Posterior vena cava (tissue), 2 donors: ENCODE measurements at places on chromosomes 13 and 19. TPM values are rescaled to one million over a fixed set of nuclear protein-coding genes. Genes with fewer than 3 reads are reported as not detected.

GRCh38 chr19:41795031-41795461, 1.3 kb upstream of the CEACAM3 start:
- DNase-seq: no peak

DNA sequence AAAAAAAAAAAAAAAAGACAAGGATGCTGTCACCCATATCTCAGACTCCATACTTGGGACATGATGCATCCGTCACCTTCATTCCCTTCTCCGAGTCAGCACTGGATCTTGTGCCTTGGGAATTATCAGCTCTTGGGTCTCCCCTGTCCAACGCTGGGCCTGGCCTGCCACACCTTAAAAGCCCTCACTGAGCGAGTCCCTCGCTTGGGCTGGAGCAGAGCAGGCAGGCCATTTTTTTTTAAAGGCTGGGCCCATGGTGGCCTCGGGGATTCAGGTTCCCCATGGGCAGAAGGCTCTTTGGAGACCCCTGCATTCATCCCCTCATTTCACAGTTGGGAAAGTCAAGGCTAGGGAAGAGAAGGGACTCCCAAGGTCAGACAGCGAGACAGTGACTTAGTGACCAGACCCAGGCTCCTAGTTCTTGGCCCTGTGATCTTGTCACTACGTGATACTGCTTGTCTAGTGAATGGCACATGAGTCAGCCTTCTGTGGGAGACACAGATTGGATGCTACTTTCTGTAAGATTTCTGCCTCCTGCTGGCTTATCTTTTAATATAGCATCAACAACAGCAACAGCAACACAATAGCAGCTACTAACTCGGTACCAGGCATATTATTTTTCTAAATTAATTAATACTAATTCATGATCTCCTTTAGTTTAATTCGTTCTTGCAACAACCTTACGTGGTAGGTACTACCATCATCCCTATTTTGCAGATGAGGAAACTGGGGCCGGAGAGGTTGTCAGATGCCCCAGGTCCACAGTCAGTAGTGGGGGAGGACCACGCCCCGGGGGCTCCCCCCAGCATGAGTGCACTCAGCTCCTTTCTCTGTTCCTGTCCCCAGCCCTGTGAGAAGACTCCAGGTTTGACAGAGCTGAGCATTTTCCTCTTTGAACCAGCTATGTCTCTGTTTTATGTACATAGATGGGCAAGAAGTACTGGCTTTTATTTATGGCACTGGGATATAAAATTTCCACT, 27.4 kb upstream of the ZNF536 start:
- DNase-seq: peak; percentile 47

The FREM2 gene
- 0.09 TPM for total RNA-seq

The ZNF730 gene
- total RNA-seq: 0.33 TPM

The ZNF439 gene
- total RNA-seq: 5.4 TPM

- no peak for DNase-seq
Observed at GRCh38 chr13:95207769-95208366, 93.4 kb downstream of the ABCC4 start.

GRCh38 chr19:39874404-39874803, 28.2 kb upstream of the FBL start:
- no peak for DNase-seq

DNA sequence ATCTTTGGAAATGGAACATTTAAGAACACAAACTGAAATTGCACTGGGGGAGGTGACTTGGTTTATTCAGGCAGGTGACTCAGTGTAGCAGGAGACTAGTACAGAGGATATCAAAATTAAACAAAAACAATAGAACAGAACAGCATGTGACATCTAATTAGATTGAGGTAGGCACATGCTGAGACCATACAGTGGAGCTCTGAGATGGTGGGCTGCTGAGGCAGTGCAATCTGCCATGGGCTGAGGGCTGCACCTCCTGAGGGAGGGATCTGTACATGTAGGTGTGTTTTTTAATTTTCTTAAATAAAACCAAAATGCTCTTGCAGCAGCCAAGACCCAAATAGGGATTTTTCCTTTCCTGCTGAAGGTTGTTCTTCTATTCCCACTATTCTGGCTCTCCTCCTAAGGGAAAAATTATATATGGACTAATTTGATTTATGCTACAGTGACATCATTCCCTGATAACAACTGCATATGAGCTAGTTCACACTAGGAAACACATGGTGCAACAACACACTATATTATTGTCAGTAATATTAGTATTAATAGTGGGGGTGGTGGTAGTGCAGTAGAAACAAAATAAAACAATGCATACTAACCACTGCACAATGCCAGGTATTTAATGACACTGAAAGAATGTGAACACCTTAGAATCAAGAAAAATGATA, 48.0 kb downstream of the LNX2 start:
- no peak for DNase-seq

DNA sequence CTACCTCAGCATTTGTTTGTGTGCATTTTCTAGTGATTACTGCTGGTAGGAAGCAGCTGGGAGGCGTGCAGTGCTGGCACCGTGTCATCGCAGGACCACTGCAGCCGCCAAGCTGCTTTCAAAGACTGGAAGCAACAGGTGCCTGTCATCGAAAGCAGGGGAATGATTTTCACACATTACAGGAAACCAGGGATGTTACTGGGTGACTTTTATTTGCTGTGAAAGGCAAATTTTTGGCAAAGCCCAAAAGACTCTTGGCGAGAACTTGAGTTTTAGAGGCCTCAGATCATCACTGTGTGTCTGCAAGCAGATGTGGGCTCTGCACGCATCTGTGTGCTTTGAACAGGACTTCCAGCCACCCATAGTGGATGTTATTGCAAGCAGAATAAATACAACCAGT, 176.4 kb downstream of the FLT1 start:
- DNase-seq: no peak

DNA sequence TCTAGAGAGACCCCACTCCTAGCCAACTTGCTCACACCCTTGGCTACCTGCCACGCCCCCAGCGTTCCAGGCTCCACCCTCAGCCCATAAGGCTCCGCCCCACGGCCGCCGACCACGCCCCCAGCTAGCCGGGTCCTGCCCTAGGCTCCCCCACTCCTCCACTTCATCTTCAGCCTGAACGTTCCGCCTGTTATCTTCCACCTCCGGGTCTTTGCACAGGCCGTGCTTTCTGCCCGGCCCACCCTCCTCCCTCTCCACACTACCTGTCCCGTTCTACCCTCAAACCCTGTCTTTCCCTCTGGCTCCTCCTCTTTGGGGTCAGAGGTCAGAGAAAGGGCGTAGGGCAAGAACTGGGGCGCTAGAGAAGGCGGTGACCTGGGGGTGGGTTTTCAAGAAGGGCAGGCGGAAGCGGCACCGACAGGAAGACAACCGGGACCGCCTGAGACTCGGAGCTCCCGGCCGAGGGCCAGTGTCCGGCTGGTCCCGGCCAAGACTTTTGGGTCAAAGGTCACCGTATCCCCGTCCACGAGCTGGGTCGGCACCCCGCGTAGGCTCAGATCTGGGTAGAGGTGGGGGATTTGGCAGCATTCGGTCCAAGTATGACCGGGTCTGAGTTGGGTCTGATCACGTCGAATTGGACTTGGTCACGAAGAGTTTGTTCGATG, 2.2 kb downstream of the PDE4C start:
- DNase-seq: no peak

- DNase-seq: no peak
Observed at GRCh38 chr19:1417145-1417544, 9.8 kb downstream of the DAZAP1 start.

DNA sequence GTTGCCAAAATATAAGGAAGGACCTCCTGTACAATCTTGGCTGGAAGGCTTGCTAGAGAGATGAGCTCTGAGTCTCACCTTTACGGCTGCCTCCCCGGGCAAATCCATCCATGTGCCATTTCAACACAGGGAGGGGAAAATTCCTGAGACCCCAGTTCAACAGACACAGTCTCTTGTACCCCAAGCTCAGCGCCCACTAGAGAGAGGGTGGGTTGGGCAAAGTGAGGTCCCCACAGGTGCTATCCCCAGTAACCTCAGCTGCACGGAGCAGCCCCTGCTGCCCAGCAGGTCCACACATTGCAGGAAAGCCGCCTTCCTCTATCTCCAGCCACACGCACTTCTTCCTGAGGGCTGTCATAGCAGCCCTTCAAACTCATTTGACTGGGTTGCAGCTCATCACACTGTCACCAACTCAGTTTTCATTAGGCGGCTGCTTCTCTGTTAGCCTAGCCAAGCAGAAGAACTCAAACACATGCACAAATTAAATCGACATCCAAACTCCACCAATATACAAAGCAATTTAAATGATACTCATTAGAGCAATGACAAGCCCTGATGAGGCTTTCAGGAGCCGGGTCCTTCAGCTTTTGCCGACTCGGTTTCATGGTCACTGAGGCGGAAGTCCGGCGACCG, 80.4 kb downstream of the TSHZ3 start:
- DNase-seq: no peak

DNA sequence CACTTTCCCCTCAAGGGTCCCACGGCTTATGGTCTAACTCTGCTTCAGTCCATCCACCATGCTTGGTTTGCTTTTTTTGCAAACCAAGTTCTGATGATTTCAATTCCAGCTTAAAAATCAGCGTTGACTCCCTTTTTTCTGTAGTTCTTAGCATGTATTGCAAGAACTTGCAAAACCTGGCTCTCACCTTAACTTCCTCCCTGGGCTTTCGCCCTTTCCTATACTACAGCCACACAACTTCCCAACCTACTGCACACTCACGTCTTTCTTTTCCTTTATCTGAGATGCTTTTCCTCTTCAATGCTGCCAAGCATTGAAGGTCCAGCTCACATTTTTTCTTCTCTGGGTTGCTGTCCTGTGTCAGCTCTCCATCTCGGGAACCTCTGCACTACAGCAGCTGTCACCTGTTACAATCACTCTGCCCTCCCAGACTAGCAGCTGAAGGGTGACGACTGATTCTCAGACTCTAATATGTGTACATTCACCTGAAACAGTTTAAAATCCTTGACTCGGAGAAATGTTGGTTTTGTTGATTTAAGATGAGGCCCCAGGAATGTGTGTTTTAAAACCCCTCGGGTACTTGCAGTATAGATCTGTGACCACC, 143.7 kb downstream of the FREM2 start:
- DNase-seq: no peak

- DNase-seq: peak; percentile 91
Observed at GRCh38 chr19:49391581-49392399, 3.7 kb downstream of the KASH5 start.

DNA sequence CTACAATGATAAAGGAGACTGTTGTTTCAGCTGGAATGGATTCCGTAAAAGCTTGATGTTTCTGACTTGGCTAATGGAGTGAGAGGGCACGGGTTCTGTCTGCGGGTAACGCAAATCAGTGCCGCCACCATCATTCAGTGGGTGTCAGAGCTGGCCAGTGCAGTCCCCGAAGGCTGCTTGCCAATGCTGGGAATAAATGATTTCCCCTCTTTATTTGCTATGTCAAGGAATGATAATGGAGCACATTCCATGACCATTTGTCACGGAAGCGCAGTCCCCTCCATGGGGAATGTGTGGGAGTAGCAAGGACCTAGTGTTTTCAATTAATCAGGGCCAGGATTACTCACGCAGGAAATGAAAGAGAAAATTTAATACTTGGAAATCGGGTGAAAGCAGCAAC, 899.3 kb downstream of the UQCRFS1 start:
- DNase-seq: no peak

The PRSS57 gene
- not detected for total RNA-seq

The URAD gene
- not detected for total RNA-seq

DNA sequence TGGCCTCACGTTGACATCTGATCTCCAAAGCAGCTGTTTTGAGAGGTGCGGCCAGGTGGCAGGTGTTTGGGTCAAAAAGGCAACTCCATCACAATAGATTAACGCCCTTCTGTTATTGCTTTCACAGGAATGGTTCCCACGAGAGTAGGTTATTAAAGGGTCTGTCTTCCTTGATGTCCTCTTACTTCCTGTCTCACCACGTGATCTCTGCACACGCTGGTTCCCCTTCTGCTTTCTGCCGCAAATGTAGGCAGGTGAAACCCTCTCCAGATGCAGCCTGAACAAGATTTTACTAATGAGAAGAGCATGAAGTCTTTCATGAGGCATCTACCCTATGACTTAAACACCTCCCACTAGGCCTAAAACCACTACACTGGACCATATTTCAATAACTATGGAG, 22.8 kb upstream of the ZNF564 start:
- DNase-seq: no peak

DNA sequence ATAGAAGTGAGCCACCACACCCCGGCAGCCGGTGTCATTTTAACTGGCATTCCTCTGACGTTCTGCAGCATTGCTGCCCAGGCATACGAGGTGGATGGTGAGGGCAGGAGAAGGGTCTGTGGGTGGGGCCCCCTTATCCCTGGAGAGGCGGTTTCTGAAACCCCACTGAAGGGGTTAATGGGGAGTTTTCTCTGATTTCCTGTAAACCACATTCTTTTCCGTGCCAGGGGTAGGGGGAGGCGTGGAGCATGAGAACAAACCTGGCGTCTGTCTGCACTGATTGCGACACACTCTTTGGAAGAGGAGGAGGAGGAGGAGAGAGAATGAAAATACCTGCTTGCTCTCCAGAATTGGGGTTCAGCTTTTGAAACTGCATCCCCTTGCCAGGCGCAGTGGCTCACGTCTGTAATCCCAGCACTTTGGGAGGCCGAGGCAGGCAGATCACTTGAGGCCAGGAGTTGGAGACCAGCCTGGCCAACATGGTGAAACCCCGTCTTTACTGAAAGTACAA, 2.7 kb upstream of the C3 start:
- peak; percentile 79 for DNase-seq

DNA sequence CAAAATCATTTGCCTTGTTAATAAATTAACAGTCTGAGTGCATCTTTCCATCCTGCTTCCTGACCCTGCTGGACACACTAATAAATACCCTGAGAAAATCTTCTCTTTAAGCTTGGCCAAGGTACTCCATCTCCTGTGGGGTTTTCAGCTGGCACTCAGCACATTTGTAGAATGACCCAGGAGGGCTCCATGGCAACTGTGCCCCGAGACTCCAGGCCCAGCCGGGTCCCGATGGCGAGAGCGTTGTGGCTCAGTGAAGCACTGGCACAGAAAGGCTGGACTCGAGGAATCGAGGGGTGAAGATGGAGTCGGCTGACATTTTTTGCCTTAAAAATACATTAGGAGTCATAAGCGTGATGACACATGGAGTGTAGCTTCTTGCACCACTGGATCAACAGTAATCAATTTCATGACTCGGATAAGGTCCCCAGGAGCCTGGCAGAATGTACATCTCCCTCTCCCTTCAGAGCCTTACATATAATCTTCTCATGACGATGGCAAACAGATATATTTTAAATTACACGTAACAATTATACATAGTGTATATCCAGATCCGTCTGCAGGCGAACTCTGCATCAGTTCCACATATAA, 85.4 kb downstream of the SLC7A1 start:
- DNase-seq: no peak

GRCh38 chr19:45659096-45659729, 8.8 kb upstream of the GIPR start:
- no peak for DNase-seq

- no peak for DNase-seq
Observed at GRCh38 chr19:58037927-58038687, 4.3 kb downstream of the ZSCAN1 start.

The CYP2A7 gene
- not detected for total RNA-seq

DNA sequence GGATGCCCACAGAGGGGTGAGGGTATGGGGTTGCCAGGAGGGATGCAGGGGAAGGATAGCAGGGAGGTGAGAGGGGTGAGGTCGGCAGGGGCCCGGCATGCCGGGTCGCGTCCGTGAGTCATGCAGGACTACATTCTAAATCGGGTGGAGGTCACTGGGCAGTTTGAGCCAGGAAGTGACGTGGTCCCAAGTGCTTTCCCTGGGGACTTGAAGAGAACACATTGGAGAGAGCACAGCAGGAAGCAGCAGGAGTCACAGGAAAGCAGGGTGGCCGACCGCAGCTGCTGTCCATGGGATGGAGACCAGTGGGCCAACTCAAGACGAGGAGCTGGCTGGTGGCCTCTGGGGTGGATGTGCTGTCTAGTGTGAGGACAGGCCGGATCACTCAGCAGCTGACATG, 92.0 kb upstream of the WASF3 start:
- no peak for DNase-seq

The RASL11A gene
- total RNA-seq: 39.7 TPM
